LoVo (cell line): ENCODE measurements at places on chromosomes 1 and 21.

DNA sequence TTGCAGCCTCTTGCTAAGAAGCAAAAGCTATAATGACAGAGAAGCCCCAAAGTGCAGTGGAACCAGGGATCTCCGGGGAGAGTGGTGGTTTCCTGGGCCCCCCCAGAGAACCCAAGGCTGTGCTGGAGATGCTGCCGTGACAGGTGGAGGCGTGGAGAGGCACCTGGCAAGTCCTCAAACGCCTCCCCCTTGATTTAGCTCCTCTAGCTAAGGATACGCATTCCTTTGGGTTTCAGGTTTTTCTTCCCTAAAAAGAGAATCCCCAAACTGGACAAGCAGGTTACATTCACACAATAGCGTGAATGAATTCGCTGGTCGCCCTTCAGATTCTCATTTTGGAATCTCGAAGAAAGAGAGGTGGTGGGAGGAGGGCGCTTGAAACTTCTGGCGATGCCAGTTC, 853 bp upstream of the ATP1A1 start:
- no peak for DNase-seq

- peak; percentile 95 for DNase-seq
Measured at GRCh38 chr1:27830621-27831440, at the start of gene PPP1R8. Gene PPP1R8, plus strand, starts transcription at chr1:27830782. Its CDS starts 54 bp downstream, at chr1:27830836.

DNA sequence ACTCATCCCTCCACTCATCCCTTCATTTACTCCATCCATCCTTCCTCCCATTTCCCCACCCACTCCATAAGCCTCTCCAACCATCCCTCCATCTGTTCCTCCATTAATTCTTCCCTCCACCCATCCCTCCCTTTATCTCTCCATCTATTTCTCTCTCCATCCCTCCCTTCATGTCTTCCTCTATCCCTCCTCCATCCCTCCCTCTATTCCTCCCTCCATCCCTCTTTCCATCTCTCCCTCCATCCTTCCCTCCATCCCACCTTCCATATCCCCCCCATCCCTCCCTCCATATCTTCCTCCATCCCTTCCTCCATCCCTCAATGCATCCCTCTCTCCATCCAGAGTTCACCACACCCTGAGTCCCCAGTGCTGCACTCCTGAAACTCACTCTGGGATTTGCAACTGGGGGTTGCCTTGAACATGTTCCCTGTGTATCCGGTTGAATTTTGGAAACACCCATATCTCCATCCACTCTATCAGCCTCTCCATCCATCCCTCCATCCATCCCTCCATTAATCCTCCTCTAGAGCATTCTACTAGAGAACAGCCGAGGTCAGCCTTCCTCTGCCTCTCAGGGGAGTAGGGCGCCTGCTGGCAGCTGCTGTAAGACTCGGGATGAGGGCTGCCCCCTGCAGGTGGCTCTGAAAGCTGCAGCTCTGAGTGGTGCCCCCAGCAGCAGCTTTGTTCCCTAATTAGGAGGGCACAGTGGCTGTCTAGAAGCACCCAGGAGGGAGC, 39.4 kb downstream of the ABCG1 start:
- DNase-seq, result peak; percentile 29

DNA sequence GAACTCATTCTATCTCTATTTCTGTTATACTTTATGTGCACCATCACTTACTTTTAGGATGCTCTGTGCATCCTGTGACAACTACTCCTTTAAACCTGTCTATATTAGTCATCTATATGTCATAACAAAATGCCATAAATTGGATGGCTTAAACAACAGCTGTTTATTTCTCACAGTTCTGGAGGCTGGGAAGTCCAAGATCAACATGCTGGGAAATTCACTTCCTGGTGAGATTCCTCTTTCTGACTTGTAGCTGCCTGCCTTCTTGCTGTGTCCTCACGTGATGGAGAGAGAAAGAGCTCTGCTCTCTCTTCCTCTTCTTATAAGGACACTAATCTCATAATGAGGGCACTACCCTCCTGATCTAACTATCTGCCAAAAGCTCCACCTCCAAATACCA, 62.3 kb upstream of the RCOR3 start:
- DNase-seq, result no peak

DNA sequence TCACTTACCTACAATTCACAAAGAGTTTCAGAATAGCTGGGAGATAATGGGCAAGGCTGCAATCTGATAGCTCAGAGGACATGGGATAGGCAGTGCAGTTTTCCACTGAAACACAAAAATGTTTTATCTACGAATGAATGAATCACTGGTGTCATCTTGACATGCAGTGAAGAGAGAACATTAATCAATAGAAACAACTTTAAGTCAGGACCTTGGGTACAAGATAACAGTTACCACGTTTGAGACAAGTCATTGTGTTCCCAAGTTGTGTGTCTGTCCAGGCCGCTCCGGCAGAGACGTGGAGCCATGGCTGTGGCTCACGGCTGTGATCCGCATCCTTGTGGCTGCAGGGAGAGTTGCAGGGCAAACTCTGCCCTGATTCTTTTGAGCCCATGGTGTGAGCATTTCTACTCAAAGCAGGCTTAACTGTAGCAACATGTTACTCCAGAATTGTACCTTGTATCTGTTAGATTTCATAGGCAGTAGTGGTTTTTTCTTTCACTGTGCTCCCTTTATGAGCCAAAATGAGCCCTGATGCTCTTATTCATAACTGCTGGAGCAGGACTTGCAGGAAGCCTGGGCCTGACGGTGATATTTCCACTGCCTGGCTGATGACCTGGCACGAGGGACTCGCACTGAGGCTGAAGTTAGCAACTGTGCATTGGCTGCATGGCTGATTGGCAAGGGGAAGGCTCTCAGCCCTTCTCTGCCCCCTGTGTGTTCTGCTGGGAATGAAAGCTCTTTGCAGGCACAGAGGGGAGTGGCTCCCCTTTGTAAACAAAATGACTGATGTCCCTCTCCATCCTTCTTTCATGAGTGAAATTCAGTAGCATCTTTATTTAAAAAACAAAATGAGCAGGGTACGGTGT, 465.2 kb downstream of the AJAP1 start:
- no peak for DNase-seq

DNA sequence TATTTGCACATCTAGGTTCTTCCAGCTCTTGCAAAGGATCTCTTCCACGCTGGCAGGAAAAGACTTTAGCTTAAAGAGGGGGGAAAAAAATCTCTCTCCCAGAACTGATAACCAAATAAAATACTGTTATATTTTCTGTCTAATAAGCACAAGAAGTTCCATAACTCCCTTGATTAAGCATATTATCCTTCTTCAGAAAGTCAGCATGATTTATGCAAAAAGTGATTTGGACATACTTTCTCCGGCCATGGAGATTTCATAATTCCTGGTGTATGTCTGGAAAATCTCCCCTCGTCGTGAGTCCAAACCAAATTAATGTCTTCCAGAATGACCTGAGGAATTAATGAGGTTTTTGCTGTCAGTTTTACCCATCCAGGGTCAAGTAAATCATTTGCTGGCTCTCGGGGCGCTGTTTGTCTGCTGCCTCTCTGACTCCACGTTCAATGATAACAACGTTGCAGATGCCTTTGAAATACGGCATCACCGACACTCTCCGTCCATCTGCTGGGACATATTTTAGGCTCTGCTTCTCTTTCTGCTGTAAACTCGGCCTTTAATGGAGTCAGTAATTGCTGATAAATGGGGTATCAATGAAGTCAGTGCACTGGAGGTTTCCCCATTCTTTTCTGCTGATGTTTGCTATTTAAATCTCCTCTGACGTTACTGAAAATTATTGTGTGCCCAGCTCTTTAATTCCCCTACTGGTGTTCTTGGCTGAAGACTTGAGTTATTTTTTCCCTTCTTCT, 112.9 kb downstream of the HLX start:
- DNase-seq, result no peak

DNA sequence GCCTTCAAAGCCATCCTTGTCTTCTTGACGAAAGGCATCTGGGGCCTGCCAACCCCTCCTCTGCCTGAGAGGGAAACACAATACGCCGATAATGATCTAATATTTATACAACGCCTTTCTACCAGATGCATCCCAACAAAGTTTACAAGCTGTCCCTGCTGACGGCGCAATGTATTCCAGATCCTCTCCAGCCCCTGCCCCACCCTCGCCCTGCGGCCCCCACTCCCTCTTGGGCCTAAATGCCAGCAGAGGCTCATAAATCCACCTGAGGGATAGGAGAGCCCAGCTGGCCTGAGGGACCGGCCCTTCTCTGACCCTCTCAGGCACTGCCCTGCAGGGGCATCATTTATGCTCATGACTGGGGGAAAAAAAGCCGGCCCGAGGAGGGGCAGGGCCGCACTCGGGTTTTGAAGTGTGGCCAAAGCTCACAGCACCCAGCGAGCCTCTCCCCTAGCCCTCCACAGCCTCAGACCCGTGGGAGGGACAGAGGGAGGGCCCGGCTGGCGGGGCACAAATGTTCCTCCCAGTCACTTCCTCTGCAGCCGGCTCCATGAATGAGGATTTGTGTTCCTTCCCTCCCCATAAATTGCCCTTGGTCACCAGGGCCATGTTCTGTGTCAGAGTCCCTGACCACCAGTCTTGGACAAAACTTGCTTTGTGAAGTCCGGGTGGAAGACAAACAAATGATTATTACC, 140.3 kb downstream of the FOXD2 start:
- DNase-seq, result peak; percentile 31
